ENCODE measurements at places on chromosomes 7 and 10.

DNA sequence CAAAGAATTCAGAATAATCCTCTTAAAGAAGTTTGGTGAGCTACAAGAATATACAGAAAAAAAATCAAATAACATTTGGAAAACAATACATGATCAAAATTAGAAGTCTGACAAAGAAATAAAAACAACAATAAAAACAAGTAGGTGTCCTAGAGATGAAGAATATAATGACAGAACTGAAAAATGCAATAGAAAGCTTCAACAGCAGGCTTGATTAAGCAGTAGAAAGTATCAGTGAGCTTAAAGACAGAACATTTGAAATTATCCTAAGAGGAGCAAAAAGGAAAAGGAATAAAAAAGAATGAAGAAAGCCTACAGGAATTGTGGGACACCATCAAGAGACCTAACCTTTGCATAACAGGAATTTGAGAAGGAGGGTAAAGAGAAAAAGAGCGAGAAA is 238.8 kb downstream of the ZEB1 start:
- no peak for DNase-seq

DNA sequence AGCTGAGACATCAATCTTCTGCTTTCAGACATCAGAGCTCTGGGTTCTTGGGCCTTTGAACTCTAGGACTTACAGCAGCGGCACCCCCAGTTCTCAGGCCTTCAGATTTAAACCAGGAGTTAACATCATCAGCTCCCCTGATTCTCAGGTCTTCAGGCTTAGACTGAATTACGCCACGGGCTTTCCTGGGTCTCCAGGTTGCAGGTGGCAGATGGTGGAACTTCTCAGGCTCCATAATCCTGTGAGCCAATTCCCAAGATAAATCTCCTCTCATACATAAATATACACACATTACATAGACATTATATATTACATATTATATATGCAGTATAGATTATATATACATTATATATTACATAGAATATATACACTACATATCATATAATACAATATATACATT is 408.9 kb upstream of the AUTS2 start:
- no peak for DNase-seq

DNA sequence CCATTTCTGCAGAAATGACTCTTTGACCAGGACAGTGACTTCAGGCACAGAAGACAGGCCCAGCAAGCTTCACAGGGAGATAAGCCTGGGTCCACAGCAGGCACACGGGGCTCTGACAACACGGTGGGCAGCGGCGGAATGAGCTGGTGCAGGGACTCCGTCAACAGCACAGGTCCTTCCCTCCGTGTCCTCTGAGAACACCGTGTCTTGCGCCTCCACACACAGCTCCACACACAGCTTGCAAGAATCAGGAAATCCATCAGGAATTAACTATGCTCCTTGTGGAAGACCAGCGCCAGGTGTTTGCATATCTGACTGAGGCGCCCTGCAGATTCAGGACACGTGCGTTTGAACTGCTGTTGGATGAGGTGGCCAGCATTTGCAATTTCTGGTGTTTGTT is 39.6 kb downstream of the TCERG1L start:
- DNase-seq: no peak

GRCh38 chr7:136698977-136699376 is 169.5 kb upstream of the CHRM2 start:
- DNase-seq: no peak

- no peak for DNase-seq
Measured at GRCh38 chr7:512146-512510, 7.5 kb downstream of the PDGFA start.

GRCh38 chr10:128817636-128818035 is 649.4 kb upstream of the MGMT start:
- DNase-seq: no peak

DNA sequence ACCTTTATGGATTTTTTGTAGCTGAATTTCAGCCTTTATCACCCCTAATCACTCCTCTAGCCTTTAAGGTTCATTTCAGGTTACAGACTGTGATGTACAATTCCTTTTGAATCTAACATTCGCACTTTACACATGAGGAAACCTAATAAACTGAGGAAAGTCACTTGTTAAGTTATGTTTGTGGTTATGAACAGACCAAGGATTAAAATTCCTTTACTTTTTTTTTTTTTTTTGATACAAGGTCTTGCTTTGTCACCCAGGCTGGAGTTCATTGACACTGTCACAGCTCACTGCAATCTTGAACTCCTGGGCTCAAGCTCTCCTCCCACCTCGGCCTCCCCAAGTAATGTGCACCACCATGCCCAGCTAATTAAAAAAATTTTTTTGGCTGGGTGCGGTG is 3.6 kb downstream of the MCU start:
- no peak for DNase-seq

GRCh38 chr10:34291466-34292193 is 523.5 kb downstream of the PARD3 start:
- DNase-seq: no peak

- DNase-seq: no peak
Measured at GRCh38 chr10:11057994-11058393, 40.3 kb downstream of the CELF2 start.

DNA sequence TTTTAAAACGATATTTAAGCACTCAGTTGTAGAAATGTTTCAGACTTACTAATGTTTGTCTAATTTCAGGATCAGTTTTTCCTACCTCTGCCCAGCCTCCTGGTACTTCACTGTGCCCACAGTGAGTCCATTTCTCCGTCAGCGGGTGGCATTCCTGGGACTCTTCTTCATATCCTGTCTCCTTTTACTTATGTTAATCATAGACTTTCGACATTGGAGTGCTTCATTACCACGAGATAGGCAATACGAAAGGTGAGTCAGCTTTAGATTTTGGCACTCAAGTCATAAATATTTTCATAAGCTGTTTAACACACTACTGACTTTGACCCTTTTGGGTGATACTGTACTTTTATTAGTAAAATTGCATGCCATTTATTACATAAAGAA is 2.1 kb downstream of the ENTPD7 start:
- DNase-seq: no peak

DNA sequence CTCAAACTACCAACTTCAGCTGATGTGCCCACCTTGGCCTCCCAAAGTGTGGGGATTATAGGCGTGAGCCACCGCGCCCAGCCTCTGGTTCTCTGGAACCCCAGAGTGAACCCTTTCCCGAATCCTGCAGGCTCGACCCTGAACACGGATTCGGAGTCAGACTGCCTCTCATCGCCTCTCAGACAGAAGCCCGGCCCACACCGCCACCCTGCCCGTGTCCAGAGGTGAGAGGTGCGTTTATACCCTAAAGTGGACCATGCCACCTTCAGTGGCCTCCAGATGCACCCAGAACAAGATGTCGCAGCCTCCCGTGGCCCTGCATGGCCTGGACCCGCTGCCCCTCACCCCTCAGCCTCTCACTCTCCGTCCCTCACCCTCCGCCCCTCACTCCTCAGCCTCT is 64.9 kb upstream of the GNA12 start:
- DNase-seq: no peak

DNA sequence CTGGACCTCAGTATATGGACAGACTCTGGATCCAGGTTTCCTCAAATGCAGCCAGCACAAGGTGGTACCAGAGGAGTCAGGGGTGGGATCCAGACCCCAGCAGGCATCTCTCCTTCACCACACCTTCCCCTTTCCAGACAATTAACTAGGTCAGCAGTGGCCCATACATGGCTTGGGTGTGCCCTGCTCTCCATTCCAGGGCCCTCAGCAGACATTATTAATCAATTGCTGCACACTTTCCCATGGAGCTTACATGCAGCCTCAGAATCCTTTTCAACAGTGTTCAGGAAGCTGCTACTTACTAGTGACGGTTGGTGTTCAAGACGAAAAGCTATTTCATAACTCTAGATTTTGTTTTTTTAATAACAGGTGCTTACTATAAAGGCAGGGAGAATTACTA is 6.0 kb downstream of the COL13A1 start:
- no peak for DNase-seq

GRCh38 chr10:113441220-113441619 is 111.6 kb upstream of the HABP2 start:
- DNase-seq: no peak

GRCh38 chr10:51047857-51048256 is 26.4 kb upstream of the PRKG1 start:
- no peak for DNase-seq

DNA sequence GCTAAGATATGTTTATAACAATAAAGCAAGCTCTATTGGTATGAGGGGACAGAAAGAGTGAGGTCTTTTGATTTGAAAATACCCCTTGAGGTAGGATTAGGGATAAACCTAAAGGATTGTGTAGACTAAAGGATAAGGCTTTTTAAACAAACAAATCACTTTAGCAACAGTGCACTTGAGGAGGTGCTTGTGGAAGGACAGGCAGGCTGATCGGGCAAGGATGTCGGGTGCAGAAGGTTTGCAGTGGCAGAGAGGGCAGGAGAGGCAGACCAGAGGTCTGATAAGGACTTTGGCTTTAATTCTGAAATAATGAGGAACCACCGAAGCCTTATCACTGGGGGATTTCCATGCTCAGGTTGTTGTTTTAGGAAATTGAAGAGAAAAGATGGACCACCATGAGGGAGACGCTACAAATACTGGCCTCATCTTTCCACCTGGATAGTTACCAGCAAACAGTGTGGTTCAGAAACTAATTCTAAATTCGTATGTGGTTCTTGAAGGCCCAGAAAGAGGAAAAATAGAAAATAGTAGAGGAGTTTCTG is 119.5 kb upstream of the KLF6 start:
- DNase-seq: no peak

- DNase-seq: no peak
Measured at GRCh38 chr10:123398756-123399155, 244.6 kb downstream of the BUB3 start.

GRCh38 chr7:130887957-130888371 is 154.0 kb upstream of the KLF14 start:
- DNase-seq: no peak

DNA sequence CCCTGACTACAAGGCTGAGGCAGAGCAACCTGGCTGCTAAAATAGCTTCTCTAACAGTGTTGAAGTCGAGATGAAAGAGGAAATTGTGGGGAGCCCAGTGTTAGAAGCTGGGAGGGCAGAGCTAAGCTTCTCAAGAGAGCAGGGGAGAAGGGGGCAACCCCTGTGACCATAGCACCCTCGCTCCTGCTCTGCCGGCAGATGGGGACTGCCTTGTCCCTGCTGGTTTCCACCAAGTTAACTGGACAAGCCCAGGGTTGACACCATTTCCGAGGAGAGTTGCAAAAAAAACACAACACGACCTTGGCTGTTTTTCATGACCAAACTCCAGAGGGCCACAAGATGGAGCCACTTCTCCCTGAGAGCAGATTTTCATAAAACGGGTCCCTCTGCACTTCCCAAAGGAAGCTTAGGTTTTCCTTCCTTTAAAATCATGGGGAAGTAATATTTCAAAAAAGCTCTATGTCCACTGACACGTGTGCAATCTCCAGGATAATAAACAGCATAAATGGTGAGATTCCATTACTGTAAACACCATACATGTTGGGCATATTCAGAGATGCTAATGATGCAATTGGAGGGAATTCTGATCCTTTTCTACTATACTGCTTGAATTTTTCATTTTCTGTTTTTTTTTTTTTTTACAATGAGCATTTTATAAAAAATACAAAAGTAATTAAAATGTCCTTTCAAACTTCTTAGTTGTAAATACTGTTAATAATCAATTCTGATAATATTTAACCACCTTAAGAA is 140.4 kb downstream of the PIP4K2A start:
- peak; percentile 41 for DNase-seq

DNA sequence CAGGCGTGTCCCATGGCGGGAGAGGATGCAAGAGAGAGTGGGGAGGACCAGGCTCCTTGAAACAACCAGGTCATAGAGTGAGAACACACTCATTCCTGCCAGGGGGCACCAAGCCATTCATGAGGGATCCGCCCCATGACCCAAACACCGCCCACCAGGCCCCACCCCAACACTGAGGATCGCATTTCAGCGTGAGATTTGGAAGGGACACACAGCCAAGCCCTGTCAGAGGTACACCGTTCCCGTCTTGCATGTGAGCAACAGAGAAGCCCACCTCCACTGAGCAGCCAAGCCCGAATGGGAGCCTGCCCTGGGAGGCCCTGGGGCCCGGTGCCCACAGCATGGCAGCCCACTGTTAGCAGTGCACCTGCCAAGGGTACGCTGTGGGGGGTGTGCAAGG is 7.9 kb upstream of the ARPC1B start:
- DNase-seq: no peak

DNA sequence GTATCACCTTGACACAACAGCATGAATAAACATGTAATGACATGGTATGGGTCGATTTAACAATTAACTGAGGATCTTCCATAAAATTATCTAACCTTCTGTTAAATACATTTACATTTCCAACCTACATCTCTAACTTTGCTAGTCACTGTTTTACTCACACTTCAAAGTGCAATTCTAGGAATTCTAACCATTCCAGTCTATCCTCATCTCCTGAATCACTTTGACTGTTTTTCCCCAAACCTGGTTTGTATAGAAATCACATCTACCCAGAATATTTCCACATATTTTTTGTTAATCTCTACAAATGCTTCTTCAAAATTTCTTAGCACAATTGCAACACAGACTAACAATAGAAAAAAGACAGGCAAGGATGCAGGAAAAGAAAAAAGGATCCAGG is 6.2 kb downstream of the ABI1 start:
- no peak for DNase-seq

GRCh38 chr7:90933041-90933440 is 331.2 kb upstream of the FZD1 start:
- no peak for DNase-seq

DNA sequence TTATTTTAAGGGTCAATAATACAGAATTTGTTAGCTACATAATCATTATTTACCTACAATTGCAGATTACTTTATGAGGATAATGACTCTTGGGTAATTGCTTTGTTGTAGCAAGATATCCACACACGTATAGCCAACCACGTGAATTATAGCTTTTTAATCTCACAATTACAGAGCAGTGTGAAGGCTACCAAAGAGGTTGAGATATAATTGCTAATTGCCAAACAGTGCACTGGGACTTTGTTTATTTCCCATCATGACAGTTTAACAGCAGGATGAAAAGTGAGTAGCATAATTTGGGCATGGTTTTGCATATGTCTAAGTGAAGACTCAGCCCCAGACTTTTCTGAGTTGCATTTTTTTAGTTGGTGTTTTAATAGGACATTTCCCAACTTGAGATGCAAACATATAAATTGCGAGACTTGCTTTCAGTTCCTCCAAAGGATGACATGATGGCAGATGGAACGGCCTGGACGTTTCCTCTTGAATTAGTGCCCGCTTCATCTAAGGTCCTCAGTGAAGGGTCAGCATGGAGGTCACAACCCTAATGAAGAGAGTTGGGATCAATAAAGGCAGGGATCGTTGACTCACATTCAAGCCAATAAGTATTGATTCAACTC is 180.7 kb upstream of the GPR26 start:
- DNase-seq: no peak

- DNase-seq: no peak
Measured at GRCh38 chr7:38753347-38753746, 122.2 kb upstream of the AMPH start.

DNA sequence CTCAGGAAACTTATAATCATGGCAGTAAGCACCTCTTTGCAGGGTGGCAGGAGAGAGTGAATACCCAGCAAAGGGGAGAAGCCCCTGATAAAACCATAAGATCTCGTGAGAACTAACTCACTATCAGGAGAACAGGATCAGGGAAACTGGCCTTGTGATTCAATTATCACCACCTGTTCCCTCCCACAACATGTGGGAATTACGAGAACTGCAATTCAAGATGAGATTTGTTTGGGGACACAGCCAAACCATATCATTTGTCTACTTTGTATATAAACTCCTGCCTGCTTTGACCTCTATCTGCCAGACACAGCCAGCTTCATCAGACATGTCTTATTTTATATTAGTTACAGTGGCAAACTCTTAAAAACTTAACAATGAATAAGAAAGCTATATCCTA is 50.4 kb downstream of the ARMC3 start:
- DNase-seq: no peak

- no peak for DNase-seq
Measured at GRCh38 chr7:134919240-134919641, 67.1 kb upstream of the AGBL3 start.
